PC-9 (cell line): ENCODE measurements at places on chromosomes 5 and 9. TPM values are rescaled to one million over a fixed set of nuclear protein-coding genes. Genes with fewer than 3 reads are reported as not detected.

DNA sequence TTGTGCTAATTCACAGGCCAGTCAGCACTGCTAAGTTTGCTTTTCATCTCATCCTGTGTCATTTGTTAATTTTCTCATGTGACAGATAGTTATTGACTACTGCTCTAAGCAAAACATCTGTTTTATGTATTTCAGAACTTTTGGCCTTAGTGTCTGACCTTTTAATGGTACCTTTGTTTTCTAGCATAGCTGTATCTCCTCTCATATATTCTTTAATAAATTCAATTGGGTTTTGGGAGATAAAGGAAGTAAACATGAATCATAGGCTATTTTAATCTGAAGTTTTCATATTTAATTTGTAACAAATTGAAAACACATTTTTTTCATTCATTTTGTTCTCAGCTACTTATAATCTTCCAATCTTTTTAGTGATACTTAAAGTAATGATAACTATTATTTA is 13.1 kb downstream of the NDUFAF2 start:
- DNase-seq: no peak

DNA sequence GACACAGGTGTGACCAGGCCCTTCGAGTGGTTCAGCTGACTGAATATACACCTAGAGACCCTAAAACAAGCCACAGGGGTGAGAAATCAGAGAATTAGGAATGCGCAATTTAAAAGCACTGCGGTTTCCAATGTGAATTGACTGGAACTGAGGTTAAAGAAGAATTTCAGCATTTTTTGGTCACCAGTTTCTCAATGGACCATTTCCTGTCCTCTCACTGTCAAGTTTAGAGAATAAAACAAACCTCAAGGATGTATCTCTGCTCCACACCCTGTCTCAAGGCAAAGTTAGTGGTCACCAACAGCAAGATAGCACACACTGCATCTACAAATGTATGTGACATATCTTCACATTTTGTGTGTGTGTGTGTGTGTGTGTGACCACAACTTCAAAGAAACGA is 143.8 kb upstream of the MAP3K1 start:
- DNase-seq: no peak

GRCh38 chr5:169748174-169748573 is 111.1 kb downstream of the DOCK2 start:
- no peak for DNase-seq

DNA sequence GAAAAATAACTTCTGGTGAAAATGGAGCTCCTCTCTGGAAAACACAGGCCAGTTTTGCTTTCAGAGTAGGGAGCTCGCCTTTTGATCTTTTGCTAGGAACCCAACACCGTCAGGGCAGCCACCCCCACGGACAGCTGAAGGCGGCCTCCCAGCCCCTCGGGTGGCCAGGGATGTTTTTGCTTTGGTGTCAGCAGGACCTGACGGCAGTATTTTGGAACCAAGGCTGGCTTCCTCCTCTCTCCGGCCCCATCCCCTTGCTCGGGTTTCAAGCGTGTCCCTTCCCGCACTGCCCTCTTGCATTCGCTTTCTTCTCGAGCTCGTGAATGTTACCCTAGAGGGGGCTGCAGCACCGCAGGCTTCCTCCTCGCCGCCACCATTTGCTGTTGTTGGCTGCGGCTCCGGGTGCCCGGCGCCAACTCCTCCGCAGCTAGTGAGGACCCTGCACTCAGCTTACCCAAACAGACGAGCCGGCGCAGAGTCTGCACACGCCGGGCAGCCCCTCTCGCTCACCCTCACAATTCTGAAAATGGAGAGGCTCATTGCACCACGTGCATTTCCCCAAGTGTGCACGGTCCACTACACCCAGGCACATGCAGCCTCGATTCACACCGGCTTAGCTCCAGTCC is 35.5 kb upstream of the ADAMTSL1 start:
- no peak for DNase-seq

Gene NR2F1-AS1
- total RNA-seq: 5.9 and 6.0 TPM in 2 replicates

Gene ZFP62
- 48.6 and 57.3 TPM in 2 replicates for total RNA-seq

Gene ARHGEF39
- total RNA-seq: 13.5 and 15.6 TPM in 2 replicates

DNA sequence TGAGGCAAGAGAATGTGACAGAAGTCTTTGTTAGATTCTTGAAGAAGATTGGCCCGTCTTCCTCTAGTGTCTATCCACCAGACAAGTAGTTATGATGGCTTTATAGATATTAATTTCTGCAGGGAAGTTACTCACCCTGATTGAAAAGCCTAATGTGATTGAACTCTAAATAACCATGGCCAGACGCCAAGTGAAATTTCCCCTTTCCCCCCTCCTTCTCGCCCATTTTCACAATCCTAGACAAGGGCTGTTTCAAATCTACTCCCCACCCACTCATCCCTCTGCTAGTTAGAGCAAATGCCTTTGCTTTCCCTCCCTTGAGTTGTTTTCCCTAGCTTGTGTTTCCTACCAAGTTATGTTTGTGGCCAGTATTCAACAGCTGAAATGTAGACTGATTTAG is 182.5 kb downstream of the TMEM167A start:
- DNase-seq: no peak

Gene SNX18
- total RNA-seq: 9.7 and 13.1 TPM in 2 replicates

Gene DBN1
- 144 and 181 TPM in 2 replicates for total RNA-seq

- DNase-seq: peak; percentile 62
These were observed 21.6 kb downstream of the PAEP start for GRCh38 chr9:135582966-135583687.

DNA sequence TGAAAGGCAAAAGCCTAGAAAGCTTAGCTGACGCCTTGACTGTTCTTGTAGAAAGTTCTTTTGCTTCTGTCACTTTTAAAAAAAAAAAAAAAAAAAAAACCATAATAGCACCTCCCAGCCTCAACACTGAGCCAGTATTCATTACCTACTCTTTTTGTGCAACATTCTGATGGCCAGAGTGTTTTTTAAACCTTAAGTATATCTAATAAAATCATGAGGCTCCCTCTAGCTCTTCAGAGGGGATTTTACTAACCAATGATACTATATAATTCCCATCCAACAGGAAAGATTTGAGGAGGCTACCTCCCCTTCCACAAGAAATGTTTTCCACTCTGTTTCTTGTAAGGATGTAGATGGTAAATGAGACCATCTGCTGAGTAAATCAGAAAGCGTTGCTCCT is 3.9 kb downstream of the BNC2 start:
- no peak for DNase-seq

DNA sequence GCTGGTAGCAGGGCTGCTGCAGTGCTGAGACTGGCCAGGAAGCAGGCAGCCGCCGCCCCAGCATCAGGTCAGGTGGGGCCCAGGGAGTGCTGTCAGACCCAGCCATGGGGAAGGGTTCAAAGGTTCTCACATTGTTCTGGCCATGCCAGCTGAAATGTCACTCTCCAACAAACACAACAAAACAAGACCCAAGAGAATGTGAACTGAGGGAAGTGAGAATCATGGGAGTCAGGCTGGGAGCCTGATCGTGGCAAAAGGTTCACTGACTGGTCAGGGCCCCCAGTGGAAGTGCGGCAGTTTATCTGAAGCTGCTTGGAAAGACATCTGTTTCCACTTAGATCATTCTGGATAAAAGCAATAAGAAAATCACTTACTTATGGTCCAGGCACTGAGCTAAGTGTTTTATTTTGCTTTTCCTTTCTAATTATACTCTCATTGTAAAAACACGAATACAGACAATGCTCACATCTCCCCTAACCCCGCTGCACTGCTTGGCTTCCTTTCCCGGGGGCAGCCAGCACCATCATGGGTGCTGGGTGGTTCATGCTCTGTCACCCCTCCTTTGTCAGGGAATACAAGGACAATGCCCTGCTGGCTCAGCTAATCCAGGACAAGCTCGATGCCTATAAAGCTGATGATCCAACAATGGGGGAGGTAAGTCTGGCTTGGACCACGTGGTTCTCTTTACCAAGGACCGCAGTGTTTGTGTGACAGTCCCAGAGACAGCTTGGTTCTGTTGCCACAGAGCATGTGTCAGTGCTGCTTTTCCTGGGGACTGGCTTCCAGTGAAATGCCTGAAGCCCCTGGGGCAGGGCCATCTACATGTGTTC is 41.9 kb upstream of the CFAP157 start:
- no peak for DNase-seq

Gene EGR1
- 24.7 and 31.0 TPM in 2 replicates for total RNA-seq

- DNase-seq: no peak
These were observed 617.5 kb upstream of the WWC1 start for GRCh38 chr5:167673942-167674341.

- no peak for DNase-seq
These were observed 7.3 kb upstream of the RGS3 start for GRCh38 chr9:113456235-113456634.

Gene F2RL2
- total RNA-seq: 1.5 and 3.5 TPM in 2 replicates

DNA sequence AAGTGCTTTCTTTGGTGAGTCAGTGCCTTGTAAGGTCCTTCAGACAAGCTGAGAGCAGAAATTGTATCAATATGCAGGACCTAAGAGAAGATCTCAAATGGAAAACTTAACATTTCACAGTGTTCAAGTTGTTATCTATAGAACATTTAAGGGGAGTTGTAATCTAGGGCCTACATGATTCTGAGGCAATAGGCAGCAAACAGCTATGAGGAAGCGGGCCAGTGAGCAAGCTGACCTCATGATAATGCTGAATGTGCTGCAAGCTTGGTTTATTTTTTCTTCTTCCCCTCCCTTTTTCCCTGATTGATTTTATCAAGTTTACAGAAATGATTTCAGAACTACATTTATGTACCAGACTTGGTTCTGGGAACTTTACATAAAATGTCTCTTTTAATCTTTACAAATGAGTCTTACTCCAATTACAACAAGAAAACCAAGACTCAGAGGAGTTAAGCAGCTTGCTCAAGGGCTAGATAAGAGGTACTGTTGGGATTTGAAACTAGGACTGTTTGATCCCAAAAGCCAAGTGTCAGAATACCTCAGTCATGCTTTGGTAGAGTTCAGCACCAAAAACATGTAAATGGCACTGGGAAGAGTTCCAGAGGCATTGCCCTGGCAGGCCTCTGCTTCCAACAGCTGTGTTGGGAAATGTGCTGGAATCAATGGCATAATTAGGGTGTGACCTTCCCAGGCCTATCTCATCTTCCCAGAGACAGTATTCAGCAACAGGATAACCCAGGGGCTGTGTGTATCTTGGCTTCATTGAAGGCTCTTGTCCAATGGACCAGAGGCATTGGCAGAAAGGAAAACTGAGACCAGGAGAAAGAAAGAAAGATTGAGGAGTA is 130.1 kb downstream of the LRRC70 start:
- DNase-seq: no peak

DNA sequence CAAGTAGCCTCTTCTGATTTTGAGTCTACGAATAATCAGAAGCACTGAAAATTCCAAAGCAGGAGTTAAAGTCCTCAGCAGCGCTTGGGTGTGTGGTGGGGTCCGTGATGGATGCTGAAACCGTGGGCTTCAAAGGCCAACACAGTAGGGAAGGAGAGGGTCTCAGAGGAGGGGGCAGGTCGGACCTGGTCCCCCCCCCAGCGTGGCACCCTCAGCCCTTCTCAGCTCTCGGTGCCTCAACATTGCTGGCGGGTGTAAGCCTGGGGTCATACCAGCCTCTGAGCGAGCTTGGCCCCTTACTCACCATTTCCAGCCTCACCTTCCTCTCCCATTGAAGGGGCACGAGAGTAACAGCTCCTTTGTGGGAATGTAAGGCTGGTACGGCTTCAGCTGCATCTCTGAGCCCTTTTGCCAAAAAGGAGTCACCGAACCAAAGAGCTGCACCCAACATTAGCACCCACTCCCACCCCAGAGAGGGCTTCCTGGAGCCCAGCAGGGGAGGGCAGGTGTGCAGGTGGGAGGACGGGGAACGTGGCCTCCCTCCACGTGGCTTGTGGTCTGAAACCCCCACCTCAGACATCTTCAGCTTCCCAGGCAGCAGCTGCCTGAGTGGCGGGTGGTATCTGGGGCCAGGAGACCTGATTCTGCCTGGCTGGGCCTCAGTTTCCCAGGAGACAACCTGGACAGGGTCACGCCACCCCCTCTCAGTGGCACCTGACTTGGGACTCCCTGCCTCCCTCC is 6.7 kb upstream of the LCN1 start:
- DNase-seq: no peak

GRCh38 chr5:89273289-89273688 is 390.3 kb upstream of the MEF2C start:
- DNase-seq: no peak

GRCh38 chr5:107867266-107867665 is 196.5 kb upstream of the EFNA5 start:
- DNase-seq: no peak

Gene C7
- total RNA-seq: not detected in 2 replicates
